NCI-H1930 (cell line): ENCODE measurements at places on chromosomes 11 and 22.

- no peak for DNase-seq
These were observed 21.8 kb upstream of the OR56A1 start for GRCh38 chr11:6052374-6052773.

GRCh38 chr22:39946503-39947219 lies 13.5 kb upstream of the TMA7B start:
- DNase-seq: no peak

DNA sequence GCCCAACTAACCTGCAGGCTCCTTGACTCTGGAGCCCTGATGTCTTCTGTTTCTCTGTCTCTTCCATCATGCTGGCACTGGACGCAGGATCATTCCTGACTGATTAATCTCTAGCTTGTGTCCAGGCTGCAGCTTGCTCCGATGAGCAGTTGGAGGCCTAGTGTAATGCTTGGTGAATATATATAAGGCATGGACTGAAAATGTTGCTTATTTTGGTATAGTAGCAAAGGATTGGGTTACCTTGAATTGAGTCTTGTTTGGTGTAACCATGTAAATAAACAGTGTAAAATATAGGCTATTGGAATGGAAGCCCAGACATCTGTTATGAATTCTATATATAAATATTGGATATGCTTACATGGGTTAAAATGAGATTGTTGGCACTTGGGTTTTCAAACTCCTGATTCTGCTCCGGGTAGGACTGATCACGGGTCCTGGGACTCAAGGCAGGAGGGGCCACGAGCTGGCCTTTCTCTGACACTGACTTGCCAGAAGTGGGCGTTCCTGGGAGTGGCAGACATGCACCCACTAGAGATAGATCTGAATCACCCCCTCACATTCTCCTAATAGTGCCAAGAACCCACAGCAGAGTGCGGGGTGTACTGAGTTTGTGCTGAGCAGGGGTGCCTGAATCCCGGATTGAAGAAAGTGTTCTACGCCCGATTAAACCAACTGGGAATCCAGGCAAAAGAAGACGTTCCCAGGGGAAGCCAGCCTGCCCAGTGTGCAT lies 25.8 kb downstream of the LRP5 start:
- no peak for DNase-seq

GRCh38 chr11:1669546-1670218 lies 27.3 kb upstream of the KRTAP5-6 start:
- no peak for DNase-seq

- no peak for DNase-seq
These were observed 149.7 kb upstream of the CADM1 start for GRCh38 chr11:115653926-115654325.

- no peak for DNase-seq
These were observed 306.6 kb downstream of the BUD13 start for GRCh38 chr11:116466191-116466590.

DNA sequence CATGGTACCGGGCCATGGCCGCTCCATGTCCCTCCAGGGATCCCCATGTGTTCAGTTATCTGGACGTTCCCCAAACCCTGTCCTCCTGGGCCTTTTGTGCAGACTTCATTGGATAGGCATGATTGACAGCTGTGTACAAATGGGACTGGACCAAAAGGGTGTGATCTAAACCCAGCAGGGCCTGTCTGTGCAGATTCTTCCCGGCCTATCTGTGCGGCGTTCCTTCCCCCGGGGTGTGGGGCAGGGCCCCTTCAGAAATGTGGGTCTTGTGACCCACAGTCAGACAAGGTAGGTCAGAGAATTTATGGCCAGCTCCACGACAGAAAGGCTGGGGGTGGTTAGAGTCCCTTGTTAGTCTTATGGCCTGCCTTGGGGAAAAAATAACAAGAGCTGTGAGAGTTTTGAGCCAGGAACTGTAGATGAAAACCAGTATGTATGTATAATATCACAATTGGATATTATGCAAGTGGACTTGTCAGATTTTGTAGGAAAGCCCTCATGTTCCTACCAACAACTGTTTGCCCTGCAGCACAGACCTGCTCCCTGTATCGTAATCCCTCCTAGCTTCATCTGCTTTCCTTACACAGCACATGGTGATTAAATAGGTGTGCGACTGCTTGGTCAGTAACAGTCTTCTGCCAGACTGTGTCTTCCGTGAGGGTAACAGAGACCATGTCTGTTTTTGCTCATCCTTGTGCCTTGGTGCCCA lies 31.7 kb downstream of the AP2A2 start:
- DNase-seq: no peak

GRCh38 chr11:34631737-34632104 lies 10.8 kb downstream of the EHF start:
- DNase-seq: no peak

- DNase-seq: no peak
These were observed 1.5 kb upstream of the SIPA1 start for GRCh38 chr11:65636108-65637031.

DNA sequence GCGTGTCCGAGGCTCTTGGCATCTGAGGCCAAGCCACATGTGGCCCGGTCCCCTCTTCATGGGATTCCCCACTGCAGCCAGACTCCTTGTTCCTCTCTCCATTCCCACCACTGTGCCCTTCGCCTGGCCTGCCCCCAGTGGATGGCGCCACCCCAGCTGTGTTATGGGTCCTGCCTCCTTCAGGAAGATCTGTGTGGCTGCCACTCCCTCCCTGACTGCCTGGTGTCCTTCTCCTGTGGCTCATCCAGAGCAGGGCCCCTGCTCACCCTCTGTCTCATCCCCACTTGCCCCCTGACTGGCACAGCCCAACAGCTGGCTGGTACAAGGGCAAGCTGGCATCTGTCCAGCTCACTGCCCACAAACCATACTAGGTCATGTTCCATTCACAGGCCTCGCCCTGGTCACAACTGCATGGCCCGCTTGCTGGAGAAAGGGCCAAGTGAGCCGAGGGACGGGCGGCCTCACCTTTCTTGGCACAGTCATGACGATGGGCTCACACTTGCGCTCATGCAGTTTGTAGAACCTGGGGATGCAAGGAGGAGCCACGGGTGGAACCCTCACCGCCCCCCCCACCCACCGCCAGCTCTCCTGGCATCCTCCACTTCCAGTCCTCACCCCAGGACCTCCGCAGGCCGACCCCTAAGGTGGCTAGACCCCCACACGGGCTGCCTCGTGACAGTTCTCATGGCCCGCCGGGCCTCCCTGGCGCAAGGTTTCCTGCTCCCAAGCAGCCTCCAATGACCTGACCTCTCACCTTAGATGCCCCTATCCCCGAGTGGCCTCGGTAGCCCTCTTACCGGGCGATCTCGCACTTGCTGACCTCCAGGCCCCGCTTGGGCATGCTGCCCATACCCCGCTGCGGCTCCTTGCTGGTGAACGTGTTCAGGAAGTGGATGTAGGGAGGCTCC lies 2.1 kb upstream of the PTPRCAP start:
- peak; percentile 2 for DNase-seq

- DNase-seq: no peak
These were observed 114.9 kb downstream of the NAV2 start for GRCh38 chr11:19827399-19828135.

DNA sequence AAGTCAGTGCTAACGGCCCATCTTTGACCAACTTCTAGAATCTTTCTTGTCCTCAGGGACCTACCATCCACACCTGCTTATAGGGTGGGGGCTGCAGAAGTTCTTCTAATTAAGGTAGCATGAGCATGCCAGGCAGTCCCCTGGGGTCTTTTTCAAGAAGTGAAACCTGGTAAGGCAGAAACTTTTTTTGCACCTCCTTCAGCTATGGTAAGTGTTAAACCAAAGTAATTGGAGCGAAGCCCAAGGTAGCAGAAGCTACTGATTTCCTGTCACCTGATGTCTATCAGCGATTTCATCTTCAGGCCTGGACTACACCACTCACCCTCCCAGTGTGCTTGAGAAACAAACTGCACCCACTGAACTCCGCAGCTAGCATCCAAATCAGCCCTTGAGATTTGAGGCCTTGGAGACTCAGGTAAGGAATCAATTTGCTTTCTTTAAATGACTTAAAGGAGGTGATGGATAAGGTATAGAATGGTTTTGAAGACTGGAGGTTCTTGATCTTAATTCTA lies at the start of gene MS4A1:
Gene MS4A1, plus strand, starts transcription at position 317 of the 512 bp plus-strand sequence. CDS start 6,528 bp downstream, outside the sequence.
- no peak for DNase-seq

DNA sequence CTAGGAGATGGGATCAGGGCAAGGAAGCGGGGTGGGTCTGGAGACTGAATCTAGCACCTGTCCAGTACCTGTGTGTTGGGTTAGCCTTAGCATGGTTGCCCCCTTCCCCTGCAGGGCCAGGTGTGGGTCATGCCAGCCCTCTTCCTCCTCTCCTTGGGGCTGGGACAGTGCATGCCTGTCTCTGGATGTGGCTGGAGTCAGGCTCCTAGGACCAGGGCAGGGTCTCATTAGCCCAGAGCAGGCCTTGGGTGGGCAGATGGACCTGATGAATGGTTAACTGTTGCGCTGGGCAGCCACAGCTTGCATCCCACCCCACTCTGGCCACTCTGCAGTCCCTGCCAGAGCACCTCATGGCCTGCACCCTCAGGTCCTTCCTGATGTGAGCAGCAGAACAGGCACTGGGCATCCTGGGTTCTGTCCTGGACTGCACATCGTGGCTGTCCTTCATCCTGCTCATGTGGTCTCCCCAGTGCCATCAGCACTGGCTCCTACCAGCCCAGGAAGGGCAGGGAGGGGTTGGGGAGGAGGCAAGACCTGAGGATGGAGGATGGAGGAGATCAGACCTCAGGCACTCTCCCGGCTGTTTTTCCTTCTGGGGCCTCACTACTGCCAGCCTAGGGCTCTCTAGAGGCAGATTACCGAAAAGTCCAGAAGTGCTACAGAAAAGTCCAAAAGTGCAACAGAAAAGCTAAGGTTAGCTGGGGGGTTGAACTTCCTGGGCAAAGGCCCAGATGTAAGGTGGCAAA lies 12.8 kb upstream of the CHRM1 start:
- no peak for DNase-seq

DNA sequence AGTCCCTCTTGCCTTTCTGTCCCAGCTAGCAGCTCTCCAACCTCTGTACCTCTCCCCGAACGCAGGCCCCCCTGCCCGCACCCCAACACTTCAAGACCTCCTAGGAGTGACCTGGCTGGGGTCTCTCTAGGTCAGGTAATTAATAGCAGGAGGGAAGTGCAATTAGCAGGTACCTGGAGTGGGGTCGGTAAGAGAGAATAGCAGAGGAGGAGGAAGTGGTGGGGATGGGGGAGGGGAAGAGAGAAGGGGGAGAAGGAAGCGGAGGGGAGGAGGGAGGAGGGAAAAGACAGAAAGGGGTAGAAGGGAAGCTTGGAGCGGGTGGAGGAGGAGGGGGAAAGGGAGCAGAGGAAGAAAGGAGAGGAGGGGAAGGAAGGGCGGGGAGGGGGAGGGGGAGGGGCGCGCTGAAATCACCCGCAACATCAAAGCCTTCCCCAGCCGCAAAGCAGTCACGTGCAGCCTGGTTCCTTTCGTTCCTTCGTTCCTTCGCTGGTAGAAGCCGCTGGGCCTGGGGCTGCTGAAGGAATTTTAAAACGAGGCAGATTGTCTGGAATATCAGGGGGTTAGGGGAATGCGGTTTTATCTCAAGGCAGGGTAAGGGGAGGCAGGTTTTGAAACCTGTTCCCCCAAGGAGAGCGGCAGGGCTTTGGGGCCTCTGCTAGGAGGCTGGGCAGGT lies 29.3 kb upstream of the TCF20 start:
- no peak for DNase-seq

- no peak for DNase-seq
These were observed 22.0 kb downstream of the FADS3 start for GRCh38 chr11:61869429-61869707.

DNA sequence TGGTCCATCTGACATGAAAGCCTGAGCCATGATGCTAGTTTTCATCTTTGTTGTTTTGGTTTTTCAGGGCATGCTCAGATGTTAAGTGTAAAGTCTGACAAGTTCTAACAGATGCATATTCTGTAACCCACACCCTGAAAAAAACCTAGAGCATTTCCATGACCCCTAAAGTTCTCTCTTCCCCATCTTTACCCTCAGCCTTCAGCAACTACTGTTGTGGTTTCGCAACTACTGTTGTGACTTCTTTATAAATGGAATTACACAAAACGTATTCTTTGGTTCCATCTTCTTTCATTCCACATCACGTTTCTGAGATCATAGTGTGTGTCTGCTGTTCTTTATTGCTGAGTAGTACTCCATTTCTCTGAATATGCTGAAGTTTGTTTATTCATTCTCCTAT lies 65.1 kb upstream of the LDLRAD3 start:
- no peak for DNase-seq

DNA sequence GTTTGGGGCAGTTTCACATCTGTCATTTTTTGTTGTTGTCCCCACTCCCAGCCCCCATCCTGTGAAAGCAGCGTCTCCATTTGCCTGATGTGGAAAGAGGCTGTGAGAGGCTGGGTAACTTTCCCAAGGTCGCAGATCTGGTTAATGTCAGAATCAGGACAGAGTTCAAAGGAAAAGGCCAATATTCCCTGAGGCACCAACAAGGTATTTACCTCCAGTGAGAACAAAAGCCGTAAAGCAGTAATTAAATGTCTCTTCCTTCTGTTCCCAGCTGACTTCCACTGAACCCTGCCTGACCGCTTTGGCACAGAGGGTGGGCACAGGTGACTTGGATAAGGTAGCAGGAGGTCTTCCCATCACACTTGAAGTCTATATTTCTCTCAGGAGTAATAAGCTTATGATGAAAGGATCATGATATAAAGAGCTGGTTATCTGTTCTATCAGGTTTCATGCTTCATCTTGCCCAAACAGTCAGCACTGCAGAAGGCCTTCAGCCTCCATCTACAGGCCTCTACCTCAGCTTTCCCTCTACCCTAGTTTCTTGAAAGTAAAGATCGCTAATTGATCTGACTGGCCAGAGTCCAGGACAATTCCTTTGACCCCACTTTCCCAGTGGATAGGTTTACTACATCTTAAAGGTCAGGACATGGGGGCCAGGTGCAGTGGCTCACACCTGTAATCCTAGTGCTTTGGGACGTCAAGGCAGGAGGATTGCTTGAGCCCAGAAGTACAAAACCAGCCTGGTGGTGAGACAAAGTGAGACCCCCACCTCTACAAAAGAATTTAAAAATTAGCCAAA lies 9.4 kb downstream of the C11orf91 start:
- no peak for DNase-seq

DNA sequence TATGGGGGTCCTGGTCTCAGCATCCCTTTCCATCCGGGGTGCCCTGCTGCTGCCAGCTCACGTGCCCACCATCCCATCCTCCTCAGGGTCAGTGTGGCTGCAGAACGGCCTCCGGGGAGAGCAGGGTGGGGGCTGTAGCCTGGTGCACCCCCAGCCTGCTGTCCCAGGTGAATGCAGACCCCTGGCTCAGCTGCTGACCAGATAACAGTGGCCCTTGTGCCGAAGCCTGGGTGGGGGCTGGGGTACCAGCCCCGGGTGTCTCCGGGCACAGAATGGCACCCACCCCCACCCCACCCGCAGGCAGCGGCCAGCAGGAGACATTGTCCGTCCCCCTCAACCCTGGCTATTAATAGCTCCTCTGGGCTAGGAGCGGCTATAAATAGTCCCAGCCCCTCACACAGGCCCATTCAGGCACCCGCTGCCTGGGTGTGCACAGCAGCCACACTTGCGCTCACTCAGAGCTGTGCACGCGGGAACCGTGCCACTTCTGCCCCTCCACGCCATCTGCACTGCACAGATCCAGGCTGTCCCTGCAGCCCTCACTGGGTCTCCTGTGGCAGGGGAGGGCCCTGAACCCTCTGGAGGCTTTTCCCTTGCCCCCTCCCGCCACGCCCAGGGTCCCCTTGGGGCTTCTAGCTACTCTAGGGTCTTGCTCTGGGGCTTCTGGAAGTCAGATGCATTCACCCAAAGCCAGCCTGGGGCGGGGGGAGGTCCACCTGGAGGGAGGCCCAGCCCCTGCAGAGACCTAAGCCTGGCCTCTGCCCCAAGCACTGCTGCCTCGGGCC lies 18.7 kb downstream of the CRELD2 start:
- DNase-seq: no peak
